ENCODE measurements at places on chromosomes 7 and 10.
A peak's percentile ranks its signal among the peaks of the same experiment; 100 is the strongest.

DNA sequence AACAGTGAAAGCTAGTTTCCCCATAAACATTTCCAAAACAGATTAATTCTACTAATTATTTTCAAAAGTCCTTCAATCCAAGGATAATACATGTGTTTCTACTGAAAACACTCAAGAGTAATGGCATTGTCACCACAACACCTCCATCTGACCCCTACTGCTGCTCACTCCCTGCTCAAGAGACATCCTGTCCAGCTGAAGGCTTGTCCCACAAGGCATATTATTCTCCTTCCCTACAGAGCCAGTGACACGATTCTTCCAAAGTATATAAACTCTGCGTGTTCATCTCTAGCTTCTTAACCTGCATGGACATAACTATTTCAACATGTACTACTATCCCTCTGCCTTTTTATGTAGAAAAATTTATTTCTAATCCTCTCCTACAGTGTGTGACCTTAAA lies 182.1 kb downstream of the CPEB3 start:
- DNase-seq = no peak

DNA sequence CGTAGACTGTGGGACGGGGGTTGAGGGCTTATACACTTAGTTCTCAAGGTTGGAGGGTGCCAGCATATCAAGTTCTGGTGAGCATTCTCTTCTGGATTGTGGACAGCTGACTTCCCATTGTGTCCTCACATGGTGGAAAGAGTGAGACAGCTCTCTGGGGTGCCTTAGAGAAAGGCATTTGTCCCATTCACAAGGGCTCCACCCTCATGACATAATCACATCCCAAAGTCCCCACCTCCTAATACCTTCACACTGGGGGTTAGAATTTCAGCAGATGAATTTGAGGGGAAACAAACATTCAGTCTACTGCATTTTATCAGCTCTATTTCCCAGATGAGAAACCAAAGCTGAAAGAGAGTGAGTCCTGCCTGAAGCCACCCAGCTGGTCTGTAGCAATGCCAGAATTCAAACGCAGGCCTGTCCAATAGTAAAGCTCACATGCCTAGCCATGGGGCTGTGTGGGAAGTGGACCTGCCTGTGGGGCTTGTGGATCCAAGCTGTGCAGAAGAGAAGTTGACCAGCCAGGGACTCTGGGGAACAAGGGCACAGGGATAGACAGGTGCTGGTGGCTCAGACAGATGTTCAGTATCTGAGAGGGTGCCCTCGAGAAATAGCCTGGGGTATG lies 34.9 kb upstream of the LOXL4 start:
- no peak for DNase-seq

GRCh38 chr10:125123476-125124114 lies 36.8 kb downstream of the CTBP2 start:
- DNase-seq = no peak

- DNase-seq = no peak
Observed at GRCh38 chr10:580778-581177, 108.7 kb downstream of the DIP2C start.

- peak; percentile 25 for DNase-seq
Observed at GRCh38 chr7:140475747-140476333, 3.5 kb downstream of the MKRN1 start.
